Activated CD4-positive, alpha-beta T cell treated with anti-CD3 and anti-CD28 coated beads for 36 hours (primary cell): ENCODE measurements at places on chromosomes 16 and 17.

GRCh38 chr17:57145347-57145746 lies 60.3 kb downstream of the AKAP1 start:
- DNase-seq, result no peak

GRCh38 chr16:79480929-79481328 lies 119.6 kb downstream of the MAF start:
- DNase-seq, result no peak

- DNase-seq, result no peak
Observed at GRCh38 chr17:45031231-45032173, 19.9 kb downstream of the DCAKD start.

GRCh38 chr17:37490022-37490587 lies 414 bp downstream of the DUSP14 start:
- peak; percentile 89 for DNase-seq

DNA sequence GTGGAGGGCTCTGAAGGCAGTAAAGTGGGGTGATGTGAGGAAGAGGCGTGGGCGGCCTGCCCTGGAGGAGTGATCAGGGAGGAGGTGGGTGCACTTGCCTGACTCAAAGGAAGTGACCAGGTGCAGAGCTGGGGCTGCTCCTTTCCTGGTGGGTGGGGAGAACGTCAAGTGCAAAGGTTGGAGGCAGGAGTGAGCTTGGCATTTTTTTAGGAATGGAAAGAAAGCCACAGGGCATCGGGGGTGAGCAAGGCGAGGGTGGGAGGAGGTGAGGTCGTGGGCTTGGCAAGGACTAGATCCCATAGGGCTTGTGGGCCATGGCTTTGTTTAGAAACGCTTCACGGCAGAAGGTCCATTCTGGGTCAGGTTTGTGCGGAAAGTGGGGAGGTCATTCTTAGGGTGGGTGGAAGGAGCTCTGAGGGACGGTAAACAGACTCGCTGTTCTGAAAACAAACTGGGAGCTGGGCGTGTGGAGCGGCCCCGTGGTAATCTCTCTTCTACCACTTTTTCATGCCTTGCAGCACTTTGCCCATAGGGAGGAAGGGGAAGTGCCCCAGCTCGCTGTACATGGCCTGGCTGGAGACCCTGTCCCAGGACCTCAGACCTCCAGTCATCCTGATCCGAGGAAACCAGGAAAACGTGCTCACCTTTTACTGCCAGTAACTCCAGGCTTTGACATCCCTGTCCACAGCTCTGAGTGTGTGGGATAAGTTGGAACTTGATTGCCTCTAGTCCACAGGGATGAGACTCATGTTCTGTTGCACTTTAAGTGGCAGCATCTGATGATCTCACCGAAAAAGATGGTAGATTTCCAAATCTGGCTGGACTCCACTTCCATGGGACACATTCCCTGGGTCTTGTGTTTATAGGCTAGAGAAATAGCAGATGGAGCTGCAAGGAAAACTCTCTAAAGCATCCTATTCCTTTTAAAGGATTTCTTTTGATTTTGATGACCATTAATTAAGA lies 18.9 kb upstream of the HERPUD1 start:
- no peak for DNase-seq

- no peak for DNase-seq
Observed at GRCh38 chr17:36939052-36939801, 2.0 kb downstream of the LHX1 start.

DNA sequence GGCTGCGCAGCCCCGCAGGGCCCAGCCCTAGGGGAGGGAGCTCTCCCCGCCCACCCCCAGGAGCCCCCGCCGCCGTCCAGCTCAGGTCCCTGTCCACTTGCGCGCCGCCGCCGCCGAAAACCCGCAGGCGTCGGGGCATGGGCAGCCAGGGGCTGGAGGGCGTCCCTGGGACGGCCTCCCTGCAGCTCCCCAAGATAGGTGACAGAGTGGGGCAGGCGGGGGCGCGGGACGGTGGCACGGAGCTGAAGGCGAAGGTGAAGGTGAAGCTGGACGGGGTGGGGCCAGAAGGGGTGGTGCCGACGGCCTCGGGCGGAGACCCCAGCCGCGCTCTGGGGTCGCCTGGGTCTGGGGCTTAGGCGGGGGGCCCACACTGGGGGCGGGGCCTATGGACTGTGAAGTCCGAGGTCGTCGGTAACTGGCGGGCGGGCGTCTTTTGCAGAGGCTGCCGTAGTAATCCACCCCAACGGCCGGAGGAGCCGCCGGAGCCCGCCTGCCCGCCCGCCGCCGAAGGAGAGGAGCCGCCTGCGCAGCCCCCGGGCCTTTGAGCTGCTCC lies 27.2 kb downstream of the SREBF1 start:
- no peak for DNase-seq

DNA sequence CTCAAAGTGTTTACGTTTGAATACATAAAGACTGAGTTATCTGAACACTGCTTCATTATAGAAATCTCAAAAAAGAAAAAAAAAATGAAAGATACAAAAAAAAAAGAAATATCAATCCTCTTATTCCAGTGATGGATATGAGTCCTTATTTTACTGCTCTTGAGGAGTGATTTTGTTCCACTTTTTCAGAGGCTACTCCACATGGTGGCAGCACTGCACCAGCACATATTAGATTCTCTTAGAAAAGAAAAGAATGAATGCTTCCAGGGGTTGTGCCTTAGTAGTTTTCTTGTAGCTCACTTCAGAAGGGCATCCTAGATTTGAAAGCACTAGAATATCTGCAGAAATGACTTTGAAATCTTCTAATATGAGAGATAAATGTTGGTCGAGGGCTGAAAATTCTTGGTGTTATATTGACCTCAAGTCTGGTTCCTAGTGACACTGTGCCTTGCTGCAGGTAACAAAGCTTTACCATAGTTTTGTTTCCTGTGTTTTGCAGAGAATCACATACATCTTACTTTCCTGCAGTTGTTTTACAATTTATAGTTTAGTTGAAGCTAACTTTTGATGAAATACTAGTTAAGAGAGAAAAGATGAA lies 25.9 kb downstream of the AP2B1 start:
- peak; percentile 66 for DNase-seq

GRCh38 chr17:48609759-48610281 lies 997 bp downstream of the HOXB7 start:
- no peak for DNase-seq

DNA sequence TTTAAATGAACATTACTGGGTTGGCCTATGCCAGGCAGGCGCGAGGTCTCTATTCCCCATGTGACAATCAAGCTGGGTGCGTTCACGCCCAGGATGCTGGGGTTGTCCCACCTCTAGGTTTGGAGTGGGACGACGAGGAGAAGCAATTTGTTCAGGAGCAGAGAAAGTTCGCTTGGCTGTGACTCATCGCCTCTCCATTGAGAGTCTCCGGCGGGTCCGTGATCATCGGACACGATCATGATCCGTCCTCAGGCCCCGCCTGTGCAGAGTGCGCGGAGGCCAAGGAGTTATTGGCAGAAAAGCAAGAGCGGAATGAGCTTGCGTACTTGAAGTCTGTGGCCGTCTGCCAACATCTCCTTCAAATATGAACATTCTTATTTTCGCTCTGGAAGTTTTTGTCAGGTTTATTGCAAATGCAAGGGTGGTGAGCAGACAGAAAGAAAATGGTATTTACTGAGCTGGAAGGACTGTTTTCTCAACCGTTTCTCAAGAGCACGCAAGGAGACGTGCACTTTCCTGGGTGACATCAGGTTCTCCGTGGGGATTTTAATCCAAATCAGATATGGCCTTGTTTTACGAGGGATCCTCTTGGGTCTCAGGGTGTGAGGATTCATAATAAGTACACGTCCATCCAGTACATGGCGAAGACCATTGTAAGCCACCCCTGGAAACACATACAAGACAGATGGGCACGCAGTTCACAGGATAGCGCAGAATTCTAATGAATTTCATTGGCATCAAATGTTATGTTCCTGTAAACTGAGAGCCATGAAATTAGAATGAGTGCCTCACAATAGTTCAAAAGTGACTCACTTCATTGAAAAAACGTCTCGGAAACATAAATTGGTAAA lies 70.1 kb upstream of the CREBBP start:
- no peak for DNase-seq

DNA sequence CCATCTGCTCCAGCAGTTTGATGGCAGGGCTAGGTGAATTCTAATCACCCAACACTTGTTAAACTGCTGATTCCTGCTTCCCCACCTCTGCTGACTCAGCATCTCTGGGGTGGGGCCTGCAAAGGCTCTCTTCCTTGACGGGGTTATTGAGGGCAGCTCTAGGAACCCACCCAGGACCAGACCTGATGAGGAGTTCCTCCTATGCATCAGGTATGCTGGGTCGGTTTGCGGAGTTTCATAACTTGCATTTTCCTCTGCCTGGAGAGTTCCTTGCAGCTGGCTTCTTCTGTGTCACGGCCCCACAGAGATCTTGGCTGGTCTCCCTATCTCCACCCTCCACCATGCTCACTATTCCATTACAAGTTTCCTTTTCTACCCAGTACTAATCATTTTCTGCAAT lies 93.4 kb upstream of the CCL2 start:
- DNase-seq, result no peak

DNA sequence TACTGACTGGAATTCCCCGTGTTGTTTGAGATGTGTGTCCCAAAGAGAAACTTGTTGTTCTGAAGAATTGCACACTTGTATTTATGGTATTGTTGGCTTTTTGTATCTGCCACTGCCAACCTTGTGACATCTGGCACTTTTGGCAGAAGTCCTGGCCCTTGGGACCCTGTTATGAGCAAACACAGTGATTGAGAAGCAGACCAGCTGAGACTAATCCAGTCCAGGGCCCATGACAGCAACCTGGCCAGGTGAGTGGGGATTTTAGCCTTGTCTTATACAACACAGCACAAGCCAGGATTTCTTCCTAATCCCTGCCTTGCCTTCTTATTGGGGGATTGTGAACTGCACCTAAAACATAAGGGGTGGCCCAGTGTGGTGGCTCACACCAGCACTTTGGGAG lies 80.0 kb downstream of the NTN1 start:
- no peak for DNase-seq

- no peak for DNase-seq
Observed at GRCh38 chr17:56109836-56110235, 43.4 kb upstream of the ANKFN1 start.

- no peak for DNase-seq
Observed at GRCh38 chr16:66278111-66278531, 88.4 kb upstream of the CDH5 start.

GRCh38 chr16:13118091-13118490 lies 216.7 kb downstream of the SHISA9 start:
- no peak for DNase-seq

GRCh38 chr17:64205804-64206203 lies 57.3 kb downstream of the TEX2 start:
- no peak for DNase-seq

- no peak for DNase-seq
Observed at GRCh38 chr17:75228847-75229246, 23.4 kb downstream of the NUP85 start.

DNA sequence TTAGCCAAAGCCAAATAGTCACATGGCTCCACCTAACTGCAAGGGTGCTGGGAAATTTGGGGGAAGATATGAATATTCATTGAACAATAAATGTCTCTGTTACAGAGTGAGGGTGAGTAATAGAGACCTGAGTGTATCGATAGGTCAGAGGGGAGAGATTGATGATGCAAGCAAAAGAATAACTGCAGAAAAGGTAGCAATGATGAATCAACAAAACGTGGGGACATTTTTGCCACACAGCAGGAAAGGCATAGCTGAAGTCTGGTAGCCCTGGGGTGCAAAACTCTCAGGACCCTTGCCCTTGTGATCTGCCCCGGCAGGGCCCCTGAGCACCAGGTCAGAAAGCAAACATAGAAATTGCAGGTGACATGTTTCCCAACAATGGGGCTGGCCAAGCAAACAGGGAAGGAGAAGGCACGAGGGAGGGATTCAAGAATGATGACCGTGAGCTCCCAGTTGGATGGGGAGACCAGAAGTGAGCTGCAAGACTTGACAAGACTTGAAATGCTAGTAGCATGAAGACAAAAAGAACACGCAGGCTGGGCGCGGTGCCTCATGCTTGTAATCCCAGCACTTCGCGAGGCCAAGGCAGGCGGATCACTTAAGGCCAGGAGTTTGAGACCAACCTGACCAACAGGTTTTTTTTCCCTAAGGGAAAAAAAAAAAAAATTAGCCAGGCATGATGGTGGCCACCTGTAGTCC lies 12.7 kb upstream of the HERPUD1 start:
- no peak for DNase-seq

- DNase-seq, result no peak
Observed at GRCh38 chr17:1904273-1905182, 74.7 kb downstream of the RPA1 start.

- peak; percentile 87 for DNase-seq
Observed at GRCh38 chr17:3964203-3965117, at the start of gene ATP2A3. ATP2A3 (minus strand) TSS chr17:3964437; CDS start chr17:3964291, 146 bp downstream.

DNA sequence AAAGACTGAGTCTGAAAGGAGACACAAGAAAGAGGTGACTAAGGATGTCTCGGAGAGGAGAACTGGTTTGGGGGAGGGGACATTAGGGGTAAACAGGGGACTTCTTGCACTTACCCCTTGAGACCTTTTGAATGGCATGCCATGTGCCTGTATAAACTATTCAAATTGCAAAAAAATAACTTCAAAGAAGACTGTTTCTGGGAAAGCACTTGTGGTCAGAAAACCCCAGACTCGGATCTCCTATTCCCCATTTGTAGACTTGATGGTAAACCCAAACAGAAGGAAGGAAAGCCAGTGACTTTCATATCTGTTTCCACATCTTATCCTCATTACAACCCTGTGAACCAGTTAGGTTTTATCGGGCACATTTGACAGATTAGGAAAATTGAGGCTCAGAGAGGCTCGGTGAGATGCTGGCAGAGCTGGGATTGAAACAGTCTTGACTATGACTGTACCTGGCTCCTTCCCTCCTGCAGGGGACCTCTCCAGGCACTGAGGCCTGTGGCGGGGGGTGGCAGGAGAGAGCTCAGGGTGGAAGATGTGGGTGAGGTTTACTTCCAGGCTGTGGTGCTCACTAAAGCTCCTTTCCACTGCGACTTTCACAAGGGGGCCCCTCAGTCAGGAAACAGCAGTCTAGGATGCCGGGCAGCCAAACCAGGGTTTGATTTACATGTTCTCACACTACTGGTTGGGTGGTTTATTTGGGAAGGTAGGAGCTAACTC lies 30.5 kb upstream of the PLCG2 start:
- peak; percentile 27 for DNase-seq

- no peak for DNase-seq
Observed at GRCh38 chr16:88327561-88328312, 55.0 kb upstream of the ZNF469 start.

GRCh38 chr17:55334285-55334684 lies 69.5 kb downstream of the HLF start:
- no peak for DNase-seq

- DNase-seq, result no peak
Observed at GRCh38 chr17:33868899-33869298, 386.2 kb upstream of the CCL2 start.

- peak; percentile 75 for DNase-seq
Observed at GRCh38 chr16:84115919-84116719, 623 bp downstream of the MBTPS1 start.
